Lower lobe of right lung (tissue), 2 donors: ENCODE measurements at places on chromosomes 3 and 15. TPM values are rescaled to one million over a fixed set of nuclear protein-coding genes. Genes with fewer than 3 reads are reported as not detected.

Gene SLC6A1
- 1.8 TPM for total RNA-seq

Gene GALNT15
- 9.8 TPM for total RNA-seq

Gene CNTN4
- 10.4 TPM for total RNA-seq

DNA sequence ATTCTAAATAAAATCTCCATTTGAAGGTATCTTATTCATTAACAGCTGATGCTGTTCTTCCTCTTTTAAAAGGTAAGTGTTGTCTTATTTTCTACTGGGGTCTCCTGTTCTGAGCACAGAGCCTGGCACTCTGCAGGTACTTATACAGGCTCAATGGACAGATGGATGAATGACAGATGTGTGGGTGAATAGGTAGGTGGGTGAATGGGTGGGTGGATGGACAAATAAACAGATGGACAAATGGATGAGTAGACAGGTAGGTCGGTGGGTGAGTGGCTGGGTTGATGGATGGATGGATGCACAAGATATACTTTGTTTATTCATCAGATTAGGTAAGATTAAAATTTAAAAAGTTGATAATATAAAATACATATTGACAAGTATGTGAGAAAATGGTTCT lies 53.5 kb downstream of the SLC41A3 start:
- DNase-seq = no peak

DNA sequence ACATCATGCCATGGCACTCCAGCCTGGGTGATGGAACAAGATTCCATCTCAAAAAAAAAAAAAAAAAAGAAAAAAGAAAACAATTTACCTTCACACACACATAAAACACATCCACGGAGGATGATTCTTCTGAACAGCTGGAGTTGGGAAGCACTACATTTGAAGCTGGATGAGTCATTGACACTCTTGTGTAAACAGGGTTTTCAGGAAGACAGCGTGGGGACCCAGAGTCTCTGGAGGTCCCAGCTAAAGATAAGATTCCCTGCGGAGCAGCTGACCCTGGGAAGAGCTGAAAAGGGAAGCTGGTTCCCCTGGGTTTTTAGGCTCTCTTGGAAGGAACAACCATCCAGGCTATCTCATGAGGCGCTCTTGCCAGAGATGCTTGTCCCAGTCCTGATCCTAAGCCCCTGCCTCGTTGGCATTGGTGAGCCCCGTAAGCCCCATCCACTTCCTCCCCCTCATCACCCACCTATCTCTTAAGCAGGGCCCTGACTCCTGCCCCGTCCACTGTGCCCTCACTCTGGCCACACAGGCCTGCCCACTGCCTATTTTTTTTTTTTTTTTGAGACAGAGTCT lies 32.0 kb upstream of the FURIN start:
- DNase-seq = no peak

GRCh38 chr3:107981471-107982111 lies 109.2 kb downstream of the CD47 start:
- DNase-seq = peak; percentile 45

DNA sequence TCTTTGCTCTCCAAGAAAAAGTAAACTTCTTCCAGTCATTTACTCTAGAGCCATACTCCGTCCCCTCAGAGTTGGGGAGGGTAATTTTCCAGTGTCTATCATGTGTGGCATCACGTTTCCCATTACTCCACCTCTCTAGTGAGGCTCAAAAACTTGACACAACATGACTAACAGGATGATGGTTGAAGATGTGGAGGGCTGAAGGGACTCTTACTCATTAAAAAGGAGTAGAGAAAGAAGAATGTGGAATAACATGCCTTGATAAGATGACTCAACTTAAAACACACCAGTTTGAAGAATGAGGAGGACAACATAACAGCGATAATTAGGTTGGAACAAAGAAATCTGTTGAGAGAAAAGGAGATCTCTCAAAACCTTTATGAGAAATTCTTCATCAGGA lies 894.3 kb downstream of the OTOL1 start:
- DNase-seq = no peak

GRCh38 chr3:183487896-183488295 lies 59.5 kb upstream of the MCF2L2 start:
- no peak for DNase-seq

DNA sequence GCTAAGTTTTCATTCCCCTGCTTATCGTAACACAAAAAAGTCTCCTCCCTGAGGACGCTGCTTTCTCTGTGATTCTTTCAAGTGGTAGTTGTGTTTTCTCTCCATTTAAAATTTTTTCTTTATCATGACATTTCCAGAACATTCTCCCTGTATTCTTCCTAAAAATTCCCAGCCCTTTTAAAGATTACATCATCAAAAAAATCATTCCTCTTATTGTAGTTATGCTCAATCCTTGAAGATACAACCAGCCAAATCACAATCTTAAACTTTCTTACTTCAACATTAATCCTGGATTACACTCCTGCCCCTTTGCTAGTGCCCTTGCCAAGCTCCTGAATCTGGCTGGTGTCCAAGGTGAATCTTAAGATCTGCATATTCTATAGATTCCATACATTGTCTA lies 163.7 kb upstream of the CBLB start:
- no peak for DNase-seq

DNA sequence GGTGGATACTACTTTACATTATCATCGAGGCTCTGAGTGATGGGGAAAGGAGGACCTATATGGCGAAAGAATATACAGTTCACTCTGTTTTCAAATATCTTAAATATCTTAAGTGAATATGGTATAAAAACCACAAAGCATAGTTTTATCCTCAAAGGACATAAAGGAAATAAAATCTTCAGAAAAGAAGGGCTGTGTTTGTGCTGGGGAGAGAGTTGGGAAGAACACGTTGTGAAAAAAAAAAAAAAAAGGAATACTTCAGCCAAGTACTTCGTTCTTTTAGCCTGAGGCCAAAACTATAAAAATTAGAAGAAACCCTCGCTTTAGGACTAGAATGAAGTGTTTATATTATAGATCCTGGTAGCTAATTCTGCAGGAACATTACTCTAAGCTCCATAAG lies 10.2 kb upstream of the TMEM212 start:
- DNase-seq = no peak

GRCh38 chr3:23175341-23176083 lies 27.6 kb upstream of the UBE2E2 start:
- no peak for DNase-seq

- DNase-seq = no peak
Measured at GRCh38 chr3:19526071-19526470, 377.8 kb downstream of the KCNH8 start.

GRCh38 chr3:127759826-127760225 lies 62.5 kb downstream of the MGLL start:
- DNase-seq = no peak

DNA sequence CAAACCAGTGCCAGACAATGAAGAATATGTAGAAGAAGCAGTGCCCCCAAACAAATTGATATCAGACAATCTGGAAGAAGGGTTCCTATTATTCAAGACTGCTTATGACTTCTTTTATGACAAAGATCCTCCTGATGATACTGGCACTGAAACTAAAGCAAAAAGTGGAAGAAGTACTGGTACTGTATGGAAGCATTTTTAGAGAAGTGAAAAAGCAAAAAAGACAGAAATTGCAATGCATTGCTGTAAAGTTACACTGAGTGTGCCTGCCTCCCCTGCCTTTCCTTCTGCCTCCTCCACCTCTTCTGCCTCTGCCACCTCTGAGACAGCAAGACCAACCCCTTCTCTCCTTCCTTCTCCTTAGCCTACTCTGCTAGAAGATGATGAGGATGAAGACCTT lies 167.6 kb downstream of the PLCL2 start:
- no peak for DNase-seq

- DNase-seq = no peak
Measured at GRCh38 chr3:71374582-71374981, 208.9 kb downstream of the FOXP1 start.

- DNase-seq = peak; percentile 82
Measured at GRCh38 chr15:91866971-91867372, 13.5 kb downstream of the SLCO3A1 start.

GRCh38 chr3:143835312-143835711 lies 13.0 kb downstream of the SLC9A9 start:
- no peak for DNase-seq

DNA sequence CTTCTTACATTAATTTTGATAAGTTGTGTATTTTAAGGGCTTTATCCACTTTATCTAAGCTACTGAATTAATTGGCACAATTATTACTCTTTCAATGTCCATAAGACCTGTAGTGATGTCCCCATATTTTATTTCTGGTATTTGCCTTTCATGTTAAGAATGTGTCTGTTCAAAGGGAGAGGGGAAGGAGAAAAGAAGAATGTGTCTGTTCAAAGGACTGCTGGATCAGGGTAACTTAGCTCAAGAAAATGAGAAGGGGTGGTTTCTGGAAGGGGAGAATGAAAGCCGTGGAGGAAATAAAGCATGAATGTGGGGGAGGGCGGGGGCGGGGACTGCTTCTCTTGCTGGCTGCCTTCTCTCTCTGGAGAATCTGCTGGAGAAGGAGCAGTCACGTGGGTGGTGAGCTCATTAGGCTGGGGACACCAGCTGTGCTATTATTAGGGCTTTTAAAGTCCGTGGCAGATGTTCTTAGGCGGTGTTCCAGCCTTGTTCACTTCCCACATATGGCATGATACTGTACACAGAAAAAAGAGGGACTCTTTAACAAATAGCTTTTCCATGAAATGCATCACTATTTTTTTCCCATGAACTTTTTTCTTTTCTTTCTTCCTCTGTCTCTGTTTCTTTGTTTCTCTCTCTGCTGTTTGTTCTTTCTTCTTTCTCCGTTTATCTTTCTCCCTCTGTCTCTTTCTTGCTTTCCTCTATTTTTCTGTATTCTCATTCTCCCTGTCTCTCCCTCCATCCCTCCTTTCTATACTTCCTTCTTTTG lies 63.7 kb upstream of the ULK4 start:
- DNase-seq = peak; percentile 86

DNA sequence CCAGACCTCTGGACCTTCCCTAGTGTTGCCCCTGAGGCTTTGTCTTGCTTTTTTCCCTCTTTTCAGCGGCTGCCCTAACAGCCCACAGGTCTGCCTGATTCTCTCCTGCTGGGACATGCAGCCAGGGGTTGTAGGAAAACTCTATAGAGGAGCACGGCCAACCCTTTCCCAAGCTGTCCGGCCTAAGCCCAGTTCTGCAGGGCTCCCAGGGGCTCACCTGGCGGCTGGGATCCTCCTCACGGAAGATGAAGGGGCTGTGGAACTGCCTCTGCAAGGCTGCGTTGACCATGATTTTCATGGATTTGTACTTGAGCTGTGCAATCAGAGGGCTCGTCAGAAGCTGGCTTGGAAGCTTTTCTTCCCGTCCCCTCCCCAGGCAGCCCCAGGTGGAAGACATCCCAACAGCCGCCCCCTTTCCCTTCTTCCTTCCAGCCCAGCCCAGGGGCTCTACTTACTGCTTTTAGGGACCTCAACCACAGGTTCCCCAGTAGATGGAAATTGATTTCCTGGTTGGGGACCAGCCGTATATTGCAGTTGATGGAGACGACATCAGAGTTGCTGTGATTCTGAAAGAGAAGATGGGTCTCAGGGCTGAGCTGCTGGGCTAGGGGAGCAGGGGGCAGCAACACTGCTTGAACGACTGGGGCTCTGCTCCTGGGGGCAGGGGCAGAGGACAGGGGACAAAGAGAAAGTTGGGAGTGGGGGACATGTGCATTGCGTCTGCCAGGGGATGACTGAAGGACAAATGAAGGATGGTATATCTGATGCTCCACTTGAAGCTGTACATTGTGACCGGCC lies 29.8 kb downstream of the FEM1B start:
- no peak for DNase-seq
